ENCODE measurements at places on chromosomes 3 and 15. TPM values are rescaled to one million over a fixed set of nuclear protein-coding genes. Genes with fewer than 3 reads are reported as not detected.
A peak's percentile ranks its signal among the peaks of the same experiment; 100 is the strongest.

Gene PLOD2
- 91.8 TPM for polyA plus RNA-seq

DNA sequence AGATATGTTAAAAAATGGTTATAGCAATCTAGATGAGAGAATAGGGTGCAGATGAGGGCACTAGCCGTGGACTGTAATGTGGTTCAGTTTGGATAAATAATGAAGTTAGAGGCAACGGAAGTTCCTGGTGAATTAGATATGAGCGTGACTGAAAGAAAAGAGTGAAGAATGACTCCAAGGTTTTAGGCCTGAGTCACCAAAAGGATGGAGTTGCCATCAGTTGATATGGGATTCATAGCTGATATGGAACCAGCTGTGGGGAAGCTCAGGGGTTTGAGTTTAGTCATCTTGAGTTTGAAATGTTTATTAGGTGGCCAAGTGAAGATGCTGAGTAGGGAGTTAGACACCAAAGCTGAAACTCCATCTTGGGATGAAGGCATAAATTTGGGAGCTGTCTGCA lies 66.2 kb downstream of the SSR3 start:
- no peak for DNase-seq

DNA sequence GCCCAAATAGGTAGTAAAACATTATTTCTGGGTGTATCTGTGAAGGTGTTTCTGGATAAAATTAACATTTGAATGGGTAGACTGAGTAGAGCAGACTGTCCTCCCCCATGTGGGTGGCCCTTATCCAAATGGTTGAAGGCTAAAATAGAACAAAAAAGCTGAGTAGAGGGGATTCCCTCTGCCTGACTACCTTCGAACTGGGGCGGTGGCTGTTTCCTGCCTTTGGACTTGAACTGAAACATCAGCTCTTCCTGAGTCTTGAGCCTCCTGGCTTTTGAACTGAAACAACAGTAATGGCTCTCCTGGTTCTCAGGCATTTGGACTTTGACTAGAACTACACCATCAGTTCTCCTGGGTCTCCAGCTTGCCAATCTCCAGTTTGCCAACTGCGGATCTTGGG lies 4.4 kb upstream of the GPR176 start:
- no peak for DNase-seq

DNA sequence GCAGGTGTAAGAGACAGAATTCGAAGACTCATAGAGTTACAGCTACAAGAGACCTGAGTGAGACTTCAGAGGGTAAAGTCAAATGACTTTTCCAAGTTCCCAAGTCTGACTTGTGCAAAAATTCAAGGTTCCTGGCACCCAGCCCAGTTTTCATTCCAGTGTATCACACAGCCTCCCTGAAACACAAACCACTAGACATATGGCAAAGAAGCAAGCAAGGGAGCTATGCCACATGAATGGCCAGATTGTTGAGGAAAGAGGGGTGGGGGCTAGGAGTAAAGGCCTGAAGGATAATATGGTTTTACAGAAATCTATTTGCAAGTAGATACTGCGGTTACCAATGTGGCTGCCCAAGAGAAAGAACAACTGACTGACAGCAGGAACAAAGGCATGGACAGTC lies 301.2 kb downstream of the MECOM start:
- DNase-seq: peak; percentile 35

All from fibroblast of lung (primary cell).